DMS53 (cell line): ENCODE measurements at places on chromosomes 7 and 10.

DNA sequence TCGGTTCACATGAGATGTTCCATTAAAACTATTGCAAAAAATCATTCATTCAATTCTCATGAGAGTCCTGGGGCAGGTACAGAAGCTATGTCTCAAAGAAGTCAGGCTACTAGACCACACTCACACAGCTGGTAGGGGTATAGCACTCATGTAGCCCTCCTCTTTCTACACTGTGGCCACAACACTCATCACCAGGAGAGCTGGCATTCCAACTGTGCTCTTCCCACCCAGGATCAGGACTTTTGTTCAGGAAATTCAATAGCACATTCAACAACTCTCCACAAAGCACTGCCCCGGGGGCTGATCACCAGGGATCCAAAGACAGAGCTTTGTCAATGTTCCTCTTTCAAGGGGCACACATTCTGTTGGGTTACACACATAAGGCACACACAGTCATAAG is 31.0 kb upstream of the C10orf90 start:
- no peak for DNase-seq

- DNase-seq, result no peak
Observed at GRCh38 chr10:60283397-60283796, 106.3 kb downstream of the ANK3 start.

DNA sequence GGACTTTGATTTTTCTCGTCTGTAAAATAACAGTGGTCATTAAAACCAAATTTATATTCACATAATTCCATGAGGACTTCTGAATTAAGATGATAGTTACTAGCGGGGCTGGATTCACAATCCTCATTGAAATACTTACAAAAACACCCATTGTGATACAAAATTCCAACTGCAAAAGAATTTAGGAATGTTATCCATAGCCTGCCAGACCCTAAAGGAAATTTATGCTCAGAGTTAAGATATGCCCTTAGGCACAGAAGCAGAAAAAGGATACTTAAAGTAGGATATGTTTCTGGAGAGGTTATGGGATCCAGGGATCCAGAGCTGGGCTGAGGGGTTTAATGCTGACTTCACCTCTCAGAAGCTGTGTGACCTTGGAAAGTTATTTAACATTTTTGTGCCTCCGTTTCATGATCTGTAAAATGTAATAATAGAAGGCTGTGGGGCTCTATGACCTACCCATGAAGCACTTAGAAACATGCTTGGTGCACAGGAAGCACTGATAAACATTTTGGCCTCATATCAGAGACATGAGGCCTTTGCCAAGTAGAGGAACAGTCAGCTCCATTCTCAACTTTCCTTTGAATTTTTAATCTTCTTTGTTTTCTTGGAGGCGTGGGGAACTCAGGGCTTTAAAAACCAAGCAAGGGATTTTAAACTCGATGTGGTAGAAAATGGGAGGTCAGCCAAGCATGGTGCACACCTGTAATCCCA is 744.7 kb downstream of the KCNMA1 start:
- DNase-seq, result no peak

DNA sequence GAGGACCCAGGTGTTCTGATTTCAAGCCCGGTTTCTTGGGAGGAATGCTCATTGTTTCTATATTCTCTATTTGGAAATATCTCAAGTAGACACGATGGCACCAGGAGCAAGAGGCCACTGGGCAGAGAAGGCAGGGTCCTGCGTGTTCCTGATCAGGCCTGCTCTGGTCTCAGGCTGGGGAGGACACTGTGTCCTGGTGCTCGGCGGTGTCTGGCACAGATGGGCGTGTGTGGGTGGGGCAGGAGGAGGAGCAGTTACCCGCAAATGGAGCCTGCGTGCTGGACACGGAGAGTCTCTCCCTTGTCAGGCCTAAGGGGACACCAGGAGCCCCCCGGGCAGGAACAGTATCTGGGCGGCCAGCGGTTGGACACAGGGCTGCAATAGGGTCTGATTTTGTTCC is 25.9 kb upstream of the GOLGA7B start:
- DNase-seq, result no peak

- no peak for DNase-seq
Observed at GRCh38 chr7:15461576-15461975, 100.2 kb downstream of the AGMO start.

GRCh38 chr10:10394933-10395658 is 622.6 kb upstream of the CELF2 start:
- no peak for DNase-seq

DNA sequence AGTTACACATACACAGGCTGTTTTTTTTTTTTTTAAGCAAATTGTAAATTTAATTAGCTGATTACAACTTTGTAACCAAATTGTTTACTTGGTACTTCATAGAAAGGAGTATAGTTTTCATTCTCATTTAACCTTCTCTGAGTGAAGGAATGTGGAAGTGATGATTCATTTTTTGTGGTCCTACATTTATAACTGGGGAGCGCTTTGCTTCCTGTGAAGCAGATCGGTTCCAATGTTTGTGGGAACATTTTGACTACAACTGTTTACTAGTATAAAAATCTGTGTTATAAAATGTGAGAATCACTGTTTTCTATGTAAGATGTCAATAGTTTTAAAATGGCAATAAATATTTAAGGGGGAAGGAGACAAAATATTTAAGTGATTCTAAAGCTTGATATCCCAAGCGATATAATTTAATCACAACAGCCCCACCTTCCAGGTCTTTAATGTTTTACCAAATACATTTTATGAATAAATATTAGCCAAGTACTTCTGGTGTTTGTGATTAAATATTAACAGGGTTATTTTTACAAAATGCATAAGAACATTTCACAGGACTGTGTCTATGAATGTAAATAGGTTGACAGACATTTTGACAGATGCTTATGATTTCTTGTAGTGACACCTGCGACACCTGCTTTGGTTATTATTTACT is 57.1 kb downstream of the NXPH1 start:
- DNase-seq, result peak; percentile 62

GRCh38 chr7:94436700-94437099 is 42.0 kb downstream of the COL1A2 start:
- DNase-seq, result no peak

GRCh38 chr10:1608851-1609647 is 128.3 kb downstream of the ADARB2 start:
- no peak for DNase-seq

DNA sequence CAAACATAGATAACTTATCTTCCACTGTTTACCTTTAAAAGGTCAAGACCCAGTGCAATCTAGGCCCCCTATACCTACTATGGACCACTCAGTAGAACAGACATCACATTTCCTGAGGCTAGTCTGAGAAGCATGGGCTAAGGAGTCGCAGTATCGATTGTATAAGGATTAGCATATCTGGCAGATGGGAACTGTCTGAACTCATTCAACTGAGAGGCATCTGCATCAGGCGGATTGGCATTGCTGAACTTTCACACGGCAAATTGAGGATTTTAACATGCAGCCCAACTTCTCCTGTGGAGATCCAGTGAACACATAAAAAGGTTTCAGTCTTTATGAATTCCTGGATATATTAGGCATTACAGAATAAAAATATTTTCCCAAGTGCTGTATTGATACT is 89.1 kb upstream of the LRGUK start:
- DNase-seq, result no peak

- DNase-seq, result no peak
Observed at GRCh38 chr7:94410413-94411187, 15.9 kb downstream of the COL1A2 start.

DNA sequence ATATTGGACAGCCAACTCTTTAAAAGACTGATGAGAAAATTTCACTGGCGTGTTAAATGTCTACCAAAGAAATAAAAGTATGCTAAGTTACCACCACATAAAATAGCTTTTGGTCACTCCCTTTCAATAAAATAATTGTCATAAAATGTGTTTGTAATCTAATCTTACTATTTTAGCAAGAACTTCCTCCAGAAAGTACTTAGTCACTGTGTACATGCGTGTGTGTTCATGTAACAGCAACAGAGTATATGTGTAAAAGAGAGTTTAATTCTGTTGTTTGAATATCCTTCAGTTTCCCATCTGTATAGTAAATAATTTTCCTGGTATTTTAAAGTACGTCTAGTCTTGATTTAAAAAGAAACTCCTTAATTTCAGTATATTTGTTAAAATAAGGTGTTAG is 35.0 kb upstream of the WASL start:
- DNase-seq, result no peak

DNA sequence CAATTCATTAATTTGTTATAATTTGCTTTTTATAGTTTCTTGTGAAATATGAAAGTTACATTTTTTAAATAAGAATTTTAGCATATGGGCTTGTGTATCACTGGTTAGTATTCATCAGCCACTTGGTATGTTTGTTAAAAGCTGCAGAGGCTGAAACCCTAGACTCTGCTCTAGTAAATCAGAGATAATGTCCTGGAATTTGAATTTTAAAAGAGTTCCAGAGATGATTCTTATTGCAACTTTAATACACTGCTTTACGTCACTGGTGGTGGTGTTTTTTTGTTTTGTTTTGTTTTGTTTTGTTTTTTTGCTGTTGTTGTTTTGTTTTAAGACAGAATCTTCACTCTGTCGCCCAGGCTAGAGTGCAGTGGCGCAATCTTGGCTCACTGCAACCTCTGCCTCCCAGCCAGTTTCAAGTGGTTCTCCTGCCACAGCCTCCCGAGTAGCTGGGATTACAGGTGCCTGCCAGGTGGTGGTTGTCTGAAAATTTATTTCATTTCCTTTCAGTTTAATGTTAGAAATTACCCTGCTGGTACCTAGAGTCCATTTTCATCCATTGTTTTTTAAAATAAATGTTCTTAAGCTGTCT is 43.8 kb downstream of the PTPN12 start:
- peak; percentile 65 for DNase-seq

DNA sequence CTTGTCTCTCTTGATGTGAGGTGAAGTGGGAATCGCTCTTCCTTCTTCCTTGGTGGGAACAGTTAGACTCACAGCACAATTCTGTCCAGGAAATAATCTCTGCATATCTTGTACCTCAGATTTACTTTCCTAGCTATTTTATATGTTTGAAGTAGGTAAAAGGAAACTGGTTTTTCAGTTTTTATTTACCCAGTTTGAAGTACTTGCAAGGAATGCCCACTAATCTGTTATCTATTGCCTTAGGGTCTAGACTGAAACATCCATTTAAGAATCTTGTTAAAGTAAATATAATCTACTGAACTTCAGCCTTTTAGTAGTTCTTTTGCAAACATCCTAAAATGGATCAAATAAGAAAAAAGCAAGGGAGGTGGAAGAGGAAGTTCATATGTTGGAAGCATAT is 229.8 kb downstream of the KCND2 start:
- DNase-seq, result peak; percentile 28

DNA sequence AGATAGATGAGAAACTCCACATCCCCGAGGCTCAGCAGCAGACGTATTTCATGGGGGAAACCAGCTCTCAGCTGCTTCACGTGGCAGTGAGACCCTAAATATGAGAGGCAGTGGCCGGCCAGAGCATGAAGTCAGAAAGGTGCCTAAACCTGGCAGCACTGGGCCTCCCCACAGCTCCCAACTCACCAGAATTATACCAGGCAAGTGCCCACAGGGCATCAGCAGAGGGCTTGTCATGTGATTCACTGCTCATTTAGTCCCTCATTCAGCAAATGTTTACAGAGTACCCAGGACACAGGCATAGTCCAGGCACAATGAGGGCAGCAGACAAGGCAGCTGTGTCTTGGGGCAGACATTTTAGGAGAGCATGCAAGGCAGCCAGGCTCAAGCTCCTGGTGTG is 212.6 kb downstream of the PTPRN2 start:
- DNase-seq, result peak; percentile 48

DNA sequence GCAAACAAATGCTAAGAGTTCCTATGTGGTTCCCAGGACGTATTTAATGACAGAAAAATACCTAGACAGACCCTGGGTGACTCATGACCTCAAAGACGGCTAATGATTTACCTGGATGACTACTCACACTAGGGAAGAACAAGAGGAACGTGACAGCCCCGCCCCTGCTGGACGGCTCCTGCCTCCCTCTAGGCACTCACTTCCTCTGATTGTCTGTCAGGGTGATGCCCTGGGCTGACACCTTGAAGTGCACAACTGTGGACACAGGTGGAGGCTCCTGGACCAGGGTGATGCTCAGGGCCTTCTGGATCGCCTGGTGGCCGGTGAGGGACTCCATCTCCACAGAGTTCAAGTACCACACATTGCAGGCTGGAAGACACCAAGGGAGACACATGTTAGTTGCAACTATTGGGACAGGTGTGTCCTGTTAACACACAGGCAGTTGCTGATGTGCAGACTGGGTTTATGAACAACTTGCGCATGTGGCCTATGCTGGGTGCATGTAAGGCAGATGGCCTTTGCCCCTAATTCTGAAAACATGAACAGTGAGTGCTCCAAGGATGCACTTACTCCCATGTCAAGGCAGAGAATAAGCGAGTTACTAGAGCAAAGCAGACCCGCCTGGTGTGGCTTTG is 298.3 kb downstream of the TNS3 start:
- peak; percentile 96 for DNase-seq

DNA sequence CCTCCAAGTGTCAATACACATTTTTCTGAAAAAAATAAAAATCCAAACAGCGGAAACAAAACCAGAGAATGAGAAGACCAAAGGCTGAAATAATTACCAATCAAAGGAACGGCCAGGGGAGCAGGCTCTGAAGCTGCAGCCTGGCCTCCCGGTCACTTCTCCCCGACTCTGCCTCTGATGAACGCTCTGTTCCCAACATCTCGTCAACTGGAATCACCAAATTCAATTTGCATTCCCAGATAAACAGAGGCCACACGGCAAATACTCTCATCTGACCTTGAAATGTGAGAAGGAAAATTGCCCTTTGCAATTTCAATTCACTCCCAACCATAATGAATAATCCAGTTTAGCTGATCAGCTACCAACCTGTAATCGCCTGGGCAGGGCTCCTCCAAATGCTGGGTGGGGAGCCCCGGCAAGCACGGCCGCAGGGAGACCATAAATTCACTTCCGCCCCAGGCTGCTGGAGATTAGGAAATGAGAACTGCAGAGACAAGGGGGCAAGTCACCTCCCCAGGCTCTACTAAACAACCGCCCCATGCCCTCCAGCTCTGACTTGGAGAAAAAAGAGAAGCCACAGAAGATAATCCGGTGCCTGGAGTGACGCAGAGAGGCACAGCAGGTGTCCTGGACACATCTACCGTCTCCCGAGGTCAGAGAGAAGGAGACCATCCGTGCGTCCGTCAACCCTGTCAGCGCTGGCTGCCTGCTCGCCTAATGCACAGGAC is 153.2 kb downstream of the MAD1L1 start:
- no peak for DNase-seq

- DNase-seq, result no peak
Observed at GRCh38 chr10:48209241-48209640, 65.3 kb downstream of the FRMPD2 start.

DNA sequence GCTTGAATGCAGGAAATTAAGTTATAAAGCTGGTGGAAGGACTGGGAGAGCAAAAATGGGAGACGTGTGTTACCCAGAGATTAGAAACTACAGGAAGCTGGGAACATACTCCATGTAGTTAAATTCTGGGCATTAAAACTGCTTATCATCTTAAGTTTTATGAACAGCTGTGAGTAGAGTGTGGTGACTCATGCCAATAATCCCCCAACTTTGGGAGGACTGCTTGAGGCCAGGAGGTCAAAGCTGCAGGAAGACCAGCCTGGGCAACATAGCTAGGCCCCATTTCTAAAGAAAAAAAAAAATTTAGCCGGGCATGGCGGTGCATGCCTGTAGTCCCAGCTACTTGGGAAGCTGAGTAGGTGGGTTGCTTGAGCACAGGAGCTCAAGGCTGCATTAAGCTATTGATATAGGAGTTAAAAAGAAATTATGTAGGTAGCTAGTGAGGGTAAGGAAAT is 56.2 kb upstream of the SEPHS1 start:
- DNase-seq, result no peak

GRCh38 chr7:69204943-69205342 is 393.3 kb upstream of the AUTS2 start:
- no peak for DNase-seq
